ENCODE measurements at places on chromosomes 11 and 22.
A peak's percentile ranks its signal among the peaks of the same experiment; 100 is the strongest.

- no peak for DNase-seq
Measured at GRCh38 chr11:101706541-101706940, 122.7 kb upstream of the TRPC6 start.

DNA sequence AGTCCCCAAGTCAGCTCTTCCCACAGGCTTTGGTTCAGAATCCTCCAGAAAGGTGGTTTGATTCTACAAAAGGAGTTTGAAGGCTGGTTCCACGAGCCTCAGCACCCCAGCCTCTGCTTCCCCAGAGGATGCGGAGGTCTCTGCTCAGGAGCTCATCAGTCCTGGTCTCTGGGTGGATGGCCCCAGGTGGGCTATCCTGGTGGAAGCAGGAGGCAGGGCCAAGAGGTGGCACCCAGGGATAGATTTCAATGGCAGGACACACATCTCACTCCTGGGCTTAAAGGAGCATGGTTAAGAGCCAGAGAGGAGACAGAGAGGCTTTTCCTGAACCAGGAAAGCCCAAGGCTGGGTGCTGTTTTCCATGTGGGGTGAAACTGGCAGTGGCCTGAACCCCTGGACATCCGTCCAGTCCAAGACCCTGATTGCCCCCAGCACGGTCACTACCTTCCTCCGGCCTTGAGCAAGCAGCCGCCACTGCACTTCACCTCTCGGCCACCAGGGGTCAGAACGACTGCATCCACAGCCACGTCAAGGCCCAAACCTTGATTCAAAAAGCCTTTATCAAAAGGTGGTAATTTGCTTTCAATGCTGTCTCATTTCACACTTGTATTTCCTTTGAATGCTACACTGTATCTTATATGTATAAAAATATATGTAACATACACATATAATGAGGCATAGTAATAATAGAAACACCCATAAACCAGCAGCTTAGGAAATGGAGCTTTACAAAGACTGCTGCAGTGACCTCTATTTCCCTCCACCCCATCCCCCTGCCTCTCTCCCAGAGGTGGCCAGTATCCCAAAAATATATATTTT is 19.3 kb upstream of the FXYD2 start:
- DNase-seq, result peak; percentile 86

DNA sequence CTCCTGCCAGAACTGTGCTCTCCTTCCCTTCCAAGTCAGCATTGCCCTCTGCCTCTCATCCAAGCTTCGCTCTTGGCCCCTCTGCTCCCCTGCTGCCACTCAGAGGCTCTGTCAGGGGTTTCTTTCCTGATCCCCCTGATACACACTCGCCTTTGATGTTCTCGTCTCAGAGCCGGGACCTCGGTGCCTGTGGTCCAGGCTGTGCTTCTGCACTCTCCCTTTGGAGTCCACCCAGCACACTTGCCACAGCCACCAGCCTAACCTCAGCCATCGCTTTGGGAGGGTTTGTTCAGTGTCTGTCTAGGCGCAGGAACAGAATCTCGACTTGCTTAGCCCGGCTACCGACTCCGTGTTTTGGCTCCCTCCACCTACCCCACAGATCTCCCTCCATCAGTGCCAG is 29.1 kb downstream of the PPFIA1 start:
- no peak for DNase-seq

DNA sequence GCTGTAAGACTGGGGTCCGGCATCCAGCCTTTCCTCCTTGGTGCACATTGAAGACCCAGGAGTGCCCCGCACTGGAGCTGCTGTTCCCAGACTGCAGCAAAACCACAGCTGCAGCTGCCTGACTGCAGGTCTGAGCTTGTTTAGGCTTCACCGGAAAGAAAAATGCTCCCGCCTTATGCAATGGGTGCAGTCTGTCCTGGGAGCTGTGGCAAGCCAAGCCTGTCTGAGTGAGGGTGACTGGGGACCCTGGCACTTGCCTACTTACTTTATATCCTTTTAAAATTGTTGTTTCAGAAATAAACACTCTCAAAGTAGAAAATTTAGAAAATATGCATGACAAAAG is 23.3 kb upstream of the CD44 start:
- no peak for DNase-seq

GRCh38 chr11:7089328-7090251 is 792 bp downstream of the RBMXL2 start:
- no peak for DNase-seq
